ENCODE measurements at places on chromosomes 4 and X.

GRCh38 chrX:154712781-154713740 lies 37.8 kb downstream of the GAB3 start:
- DNase-seq = no peak

GRCh38 chr4:995311-996026 lies 2.3 kb upstream of the SLC26A1 start:
- DNase-seq = no peak

DNA sequence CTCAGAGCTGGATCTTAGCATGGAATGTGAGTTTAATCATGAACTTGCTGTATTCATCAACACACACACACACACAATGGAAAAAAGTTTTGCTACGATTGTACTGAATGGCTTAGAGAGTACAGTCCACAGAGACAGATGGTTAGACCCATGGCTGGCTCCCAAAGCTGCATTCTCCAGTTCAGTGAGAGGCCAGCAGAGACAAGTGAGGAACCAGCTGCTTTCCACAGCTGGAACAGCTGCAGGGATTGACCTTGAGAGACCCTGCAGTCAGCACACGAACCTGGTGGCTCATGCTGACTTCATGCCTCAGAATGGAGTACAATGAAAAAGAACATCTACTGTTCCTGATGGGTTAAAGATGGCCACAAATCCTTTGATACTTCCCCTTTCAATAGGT lies 94.5 kb downstream of the DHX15 start:
- DNase-seq = no peak

DNA sequence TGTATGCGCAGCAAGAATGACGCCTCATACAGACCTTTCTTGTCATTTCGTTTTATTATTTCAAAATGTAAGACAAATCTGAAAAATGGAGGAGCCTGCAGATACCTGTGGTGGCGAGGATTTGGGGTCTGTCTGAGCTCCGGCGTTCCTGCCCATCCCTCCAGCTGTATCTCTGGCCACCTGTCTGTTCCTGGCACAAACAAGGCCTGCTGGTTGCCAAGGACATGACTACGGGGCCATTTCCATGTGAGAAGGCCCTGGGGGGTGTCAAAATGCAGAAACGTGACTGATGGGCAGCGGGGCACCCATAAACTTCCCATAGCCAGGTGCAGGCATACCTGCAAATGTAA lies 591 bp upstream of the TSPAN7 start:
- DNase-seq = no peak

GRCh38 chr4:69095301-69095731 lies 958 bp upstream of the UGT2B7 start:
- no peak for DNase-seq

DNA sequence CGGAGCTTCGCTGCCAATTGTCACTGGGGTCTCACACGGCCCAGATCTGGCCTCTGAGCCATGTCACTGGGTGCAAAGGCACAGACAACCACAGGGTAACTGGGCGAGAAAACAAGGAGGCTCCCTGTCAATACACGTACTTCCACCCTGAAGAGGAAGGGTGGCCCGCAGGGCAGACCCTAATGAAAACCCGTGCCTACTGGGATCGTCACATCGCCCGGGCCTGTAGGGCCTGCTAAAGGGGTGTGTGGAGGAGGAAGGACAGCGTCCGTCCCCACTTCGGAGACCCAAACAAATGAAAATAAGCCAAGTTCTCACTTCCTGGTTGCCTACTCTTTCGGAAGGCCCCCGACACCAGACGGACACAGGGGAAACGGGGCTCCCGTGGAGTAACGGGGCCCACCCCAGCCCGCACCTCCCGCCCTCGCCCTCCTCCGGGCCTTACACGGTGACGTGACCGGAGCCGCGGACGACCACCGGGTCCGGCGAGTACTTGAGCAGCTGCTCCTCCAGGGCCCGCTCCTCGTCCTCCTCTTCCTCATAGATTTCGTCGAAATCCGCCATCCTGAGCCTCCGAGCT lies 578 bp downstream of the CHIC2 start:
- DNase-seq = peak; percentile 33

- DNase-seq = no peak
These were observed 491.9 kb downstream of the MID1IP1 start for GRCh38 chrX:39293203-39293602.

- DNase-seq = no peak
These were observed 1150.1 kb downstream of the STIM2 start for GRCh38 chr4:28010577-28011240.

GRCh38 chr4:39134683-39135306 lies 47.5 kb upstream of the WDR19 start:
- DNase-seq = no peak

DNA sequence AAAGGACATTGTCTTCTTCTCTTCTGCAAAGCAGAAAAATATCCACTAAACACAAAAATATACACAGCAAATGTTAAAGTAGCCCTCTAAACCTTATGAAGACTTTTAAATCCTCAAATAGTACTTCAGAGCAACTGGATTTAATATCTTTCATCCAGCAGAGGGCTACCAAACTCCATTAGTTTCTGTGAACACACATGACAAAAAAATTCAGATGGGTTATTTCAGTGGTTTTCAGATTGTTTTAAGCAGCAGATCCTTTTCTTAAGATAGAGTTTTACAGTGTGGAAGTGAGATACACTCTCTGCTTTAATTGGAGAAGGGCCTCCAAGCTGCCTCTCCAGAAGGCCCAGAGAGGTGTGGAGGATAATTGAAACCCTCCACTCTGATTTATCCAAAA lies 56.7 kb downstream of the ANK2 start:
- DNase-seq = no peak

DNA sequence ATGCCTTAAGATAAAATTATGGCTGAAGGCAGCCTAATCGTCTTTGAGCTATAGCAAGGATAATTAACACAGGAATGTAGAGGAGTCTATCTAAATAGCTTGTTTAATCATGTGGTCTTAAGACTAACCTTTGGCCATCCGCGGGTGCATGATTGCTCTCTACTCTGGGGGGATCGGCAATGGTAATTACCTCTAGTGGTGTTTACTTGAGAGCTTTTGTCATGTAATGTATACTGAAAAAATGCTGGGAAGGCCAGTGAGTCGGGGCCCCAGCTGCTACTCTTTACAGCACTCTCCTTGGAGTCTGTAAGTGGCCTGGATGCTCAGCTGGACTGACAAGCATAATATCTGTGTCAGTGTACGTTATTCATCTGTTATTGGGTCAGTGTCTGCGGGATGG lies 65.5 kb upstream of the GNPDA2 start:
- no peak for DNase-seq

DNA sequence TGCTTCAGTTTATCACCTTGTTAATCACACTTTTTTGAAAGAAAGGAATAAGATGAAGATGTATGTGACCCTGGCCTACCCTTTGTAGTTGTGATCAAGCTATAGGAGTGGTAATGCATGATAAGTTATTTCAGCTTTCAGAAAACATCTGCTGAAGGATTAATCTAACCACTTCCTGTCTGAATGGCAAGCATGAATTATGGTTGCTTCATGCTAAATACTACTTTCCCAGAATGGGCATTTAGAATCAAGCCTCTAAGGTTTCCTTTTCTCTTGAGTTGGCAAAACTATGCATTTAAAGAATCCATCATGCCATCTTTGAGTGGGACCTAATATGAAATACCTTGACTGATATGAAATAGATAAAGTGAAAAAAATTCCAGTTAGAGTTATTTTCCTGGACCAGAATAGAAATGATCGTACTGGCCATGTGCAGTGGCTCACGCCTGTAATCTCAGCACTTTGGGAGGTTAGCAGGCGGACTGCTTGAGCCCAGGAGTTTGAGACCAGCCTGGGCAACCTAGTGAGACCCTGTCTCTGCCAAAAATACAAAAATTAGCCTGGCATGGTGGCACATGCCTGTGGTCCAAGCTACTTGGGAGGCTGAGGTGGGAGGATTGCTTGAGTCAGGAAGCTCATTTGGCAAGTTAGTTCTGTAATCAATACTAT lies 59.1 kb downstream of the ANXA3 start:
- peak; percentile 48 for DNase-seq

DNA sequence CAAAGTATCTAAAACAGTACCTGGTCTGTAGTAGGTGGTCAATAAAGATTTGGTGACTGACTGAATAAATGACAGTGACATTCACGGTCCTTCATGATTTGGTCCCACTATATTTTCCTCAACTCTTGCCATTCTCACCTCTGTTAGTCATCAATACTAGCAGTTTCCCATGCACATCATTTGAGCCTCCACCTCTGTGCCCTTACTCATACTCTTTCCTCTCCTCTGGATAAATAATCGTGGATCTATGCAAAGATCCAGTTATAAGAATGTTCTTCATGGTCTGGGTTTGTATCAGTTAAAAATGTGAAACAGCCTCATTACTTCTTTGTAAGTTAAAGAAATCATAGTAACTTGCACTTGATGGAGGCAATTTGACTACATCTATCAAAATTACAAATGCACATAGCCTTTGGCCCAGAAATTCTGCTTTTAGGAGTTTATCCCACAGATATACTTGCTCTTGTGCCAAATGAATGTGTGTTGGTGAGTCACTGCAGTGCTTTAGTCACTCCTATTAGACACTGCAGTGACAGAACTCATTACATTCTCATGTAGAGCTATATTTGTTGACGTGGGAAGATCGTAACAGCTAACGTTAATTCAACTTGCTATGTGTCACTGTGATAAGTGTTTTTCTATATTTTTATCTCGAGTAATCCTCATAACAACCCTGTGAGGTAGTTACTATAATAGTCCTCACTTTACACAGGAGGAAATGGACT lies 121.9 kb upstream of the SMIM10 start:
- no peak for DNase-seq

DNA sequence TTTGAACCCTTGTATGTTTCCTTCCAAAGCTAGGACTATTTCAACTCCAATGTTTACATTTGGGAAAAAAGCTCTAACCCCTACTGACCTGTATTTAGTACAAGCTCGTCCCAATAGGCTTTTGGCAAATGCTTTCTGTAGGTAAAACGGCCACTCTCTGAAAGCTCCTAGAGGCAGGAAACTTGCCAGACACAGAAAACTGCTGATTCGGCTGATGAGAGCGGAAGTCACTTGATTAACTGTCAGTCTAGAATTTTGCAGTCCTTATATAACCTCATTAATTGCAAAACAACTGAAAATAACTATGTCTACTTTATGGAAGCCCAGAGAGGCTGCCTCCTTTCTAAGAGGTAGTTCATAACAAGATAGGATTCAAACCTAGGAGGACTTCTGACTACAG lies 108.1 kb downstream of the TSPAN7 start:
- DNase-seq = no peak

GRCh38 chr4:22021106-22021505 lies 72.5 kb upstream of the KCNIP4 start:
- no peak for DNase-seq

DNA sequence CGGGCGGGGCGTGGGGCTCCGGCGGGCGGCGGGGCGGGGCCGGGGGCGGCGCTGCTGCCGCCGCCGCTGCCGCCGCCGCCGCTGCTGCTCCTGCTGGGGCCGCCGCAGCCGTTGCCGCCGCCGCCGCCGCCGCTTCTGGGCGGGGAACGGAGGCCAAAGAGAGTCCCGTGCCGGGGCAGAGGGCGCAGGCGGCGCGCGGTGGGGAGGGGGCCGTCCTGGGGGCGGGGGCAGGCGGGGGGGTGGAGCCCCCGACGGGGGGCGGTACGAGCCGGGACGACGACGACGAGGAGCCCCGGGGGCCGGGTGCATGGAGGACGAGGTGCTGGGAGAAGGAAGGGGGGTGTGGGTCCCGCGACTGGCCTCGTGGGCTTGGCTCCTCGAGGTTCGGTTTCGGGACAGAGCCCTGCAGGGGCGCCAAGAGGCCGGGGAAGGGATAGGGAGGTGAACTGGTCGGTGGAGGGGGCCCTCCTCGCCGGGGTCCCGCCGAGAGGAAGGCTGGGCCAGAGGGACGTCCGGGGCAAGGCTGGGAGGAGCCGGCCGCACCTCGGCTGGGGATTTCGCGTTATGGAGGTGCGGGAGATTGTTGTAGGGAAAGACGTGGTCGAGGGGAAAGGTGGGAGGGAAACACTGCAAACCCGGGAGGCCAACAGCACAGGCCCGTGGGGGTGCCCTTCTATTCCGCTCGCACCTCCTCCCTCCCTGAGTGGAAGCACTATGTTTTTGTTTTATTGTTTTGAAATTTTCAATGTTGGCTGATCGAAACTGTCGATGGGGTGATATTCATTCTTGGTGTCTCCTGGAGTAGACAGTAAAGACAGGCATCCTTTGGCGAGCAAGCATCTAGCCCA lies 1.9 kb downstream of the BCORL1 start:
- DNase-seq = peak; percentile 58

DNA sequence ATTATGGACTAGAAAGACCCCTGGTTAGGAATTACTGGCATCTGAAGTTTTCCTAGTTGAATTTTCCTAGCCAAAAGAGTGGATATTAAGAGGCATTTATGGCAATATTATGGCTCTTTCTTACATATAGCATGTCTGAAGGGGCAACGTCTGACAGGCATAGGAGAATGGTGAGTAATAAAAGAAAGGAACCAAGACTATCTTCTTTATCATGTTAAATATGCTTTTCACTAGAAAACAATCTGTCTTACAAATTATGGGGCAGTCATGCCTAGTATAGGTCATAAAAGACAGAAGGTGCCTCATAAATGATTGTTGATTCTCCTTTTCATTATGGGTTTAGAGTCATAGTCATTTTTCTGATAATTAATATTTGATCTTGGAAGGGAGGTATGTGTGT lies 431.1 kb upstream of the HTR2C start:
- no peak for DNase-seq

DNA sequence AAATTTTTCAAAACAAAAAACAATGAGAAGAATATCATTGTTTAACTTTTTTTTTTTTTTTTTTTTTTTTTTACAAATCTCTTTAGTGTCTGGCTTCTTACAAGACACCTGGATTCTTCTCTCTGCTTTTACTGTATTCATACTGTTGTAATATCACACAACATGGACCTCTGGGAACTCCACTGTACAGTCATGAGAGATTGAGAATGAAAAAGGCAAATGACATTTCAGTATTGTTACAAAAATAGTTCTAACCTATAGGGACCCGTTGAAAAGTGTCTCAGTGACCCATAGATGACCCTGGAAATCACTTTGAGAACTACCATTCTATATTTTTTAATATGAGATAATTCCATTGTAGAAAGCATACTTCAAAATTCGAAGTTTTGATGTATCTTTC lies 124.4 kb downstream of the SLIT2 start:
- no peak for DNase-seq

DNA sequence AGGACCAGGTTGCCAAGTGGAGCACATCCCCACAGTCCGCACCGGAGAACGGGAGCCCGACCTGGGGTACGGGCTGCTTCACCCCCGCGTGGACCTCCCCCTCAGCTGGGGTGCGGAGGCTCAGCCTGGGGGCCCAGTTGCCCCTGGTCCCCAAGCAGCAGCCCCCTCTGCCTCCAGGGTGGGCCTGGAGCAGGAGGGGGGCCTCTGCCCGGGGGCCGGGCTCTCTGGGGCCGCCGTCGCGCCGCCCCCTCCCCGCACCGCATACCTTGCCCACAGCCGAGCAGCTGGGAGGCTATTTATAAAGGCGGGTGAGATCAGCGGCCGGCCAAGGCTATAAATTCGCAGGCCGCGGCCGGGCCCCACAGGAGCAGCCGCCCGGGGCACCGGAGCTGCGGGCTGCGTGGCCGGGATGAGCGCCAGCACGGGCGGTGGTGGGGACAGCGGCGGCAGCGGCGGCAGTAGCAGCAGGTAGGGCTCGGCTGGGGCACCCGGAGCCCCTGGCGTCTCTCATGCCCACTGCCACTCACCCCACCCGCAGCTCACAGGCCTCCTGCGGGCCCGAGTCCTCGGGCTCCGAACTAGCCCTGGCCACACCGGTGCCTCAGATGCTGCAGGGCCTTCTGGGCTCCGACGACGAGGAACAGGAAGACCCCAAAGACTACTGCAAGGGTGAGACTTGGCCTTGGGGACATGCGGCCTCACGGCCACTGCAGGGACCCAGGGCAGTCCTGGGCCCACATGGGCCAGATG lies at the start of gene SRPK3:
SRPK3 (plus strand) TSS at position 364 of the 750 bp plus-strand sequence; CDS start at position 410, 46 bp downstream.
- no peak for DNase-seq

GRCh38 chr4:16480011-16480410 lies 253.7 kb upstream of the TAPT1 start:
- no peak for DNase-seq

Measured in DND-41 (cell line).